ENCODE measurements at places on chromosomes 3 and 15.

GRCh38 chr15:85676342-85677098 lies 118.2 kb downstream of the KLHL25 start:
- peaks cover 31% of the 10 kb centered on the region for H3K4me1 ChIP-seq
- peaks cover 84% of the 10 kb centered on the region for H3K36me3 ChIP-seq
- H3K27me3 ChIP-seq: no peaks in the 10 kb centered on the region
- DNase-seq: no peak
- no peak overlapping the region for H3K27ac ChIP-seq

DNA sequence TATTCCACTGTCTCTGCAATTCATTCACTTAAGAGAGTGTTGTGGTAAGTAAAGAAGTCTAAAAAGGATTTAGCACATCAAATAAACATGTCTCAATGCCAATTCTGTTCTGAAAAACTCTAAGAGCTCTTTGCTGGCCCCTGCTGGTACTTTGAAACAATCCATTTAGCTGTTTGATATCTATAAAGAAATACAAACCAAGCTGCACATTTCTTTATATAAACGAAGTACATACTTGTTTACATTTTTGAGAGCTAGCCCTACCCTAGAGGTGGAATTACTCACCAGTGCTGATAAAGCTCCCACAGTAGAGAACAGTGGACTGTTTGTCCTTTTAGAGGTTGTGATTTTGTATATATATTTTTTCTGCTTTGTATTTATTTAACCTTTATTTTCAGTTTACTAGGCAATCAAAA lies 75.5 kb downstream of the NEDD4 start:
- H3K36me3 ChIP-seq: no peaks in the 10 kb centered on the region
- DNase-seq: no peak
- H3K4me1 ChIP-seq: no peaks in the 10 kb centered on the region
- H3K27me3 ChIP-seq: no peaks in the 10 kb centered on the region

- H3K27me3 ChIP-seq: no peaks in the 10 kb centered on the region
- DNase-seq: no peak
- no peak overlapping the region for H3K4me3 ChIP-seq
- no peaks in the 10 kb centered on the region for H3K4me1 ChIP-seq
Measured at GRCh38 chr15:68465861-68466560, 34.0 kb upstream of the ITGA11 start.

DNA sequence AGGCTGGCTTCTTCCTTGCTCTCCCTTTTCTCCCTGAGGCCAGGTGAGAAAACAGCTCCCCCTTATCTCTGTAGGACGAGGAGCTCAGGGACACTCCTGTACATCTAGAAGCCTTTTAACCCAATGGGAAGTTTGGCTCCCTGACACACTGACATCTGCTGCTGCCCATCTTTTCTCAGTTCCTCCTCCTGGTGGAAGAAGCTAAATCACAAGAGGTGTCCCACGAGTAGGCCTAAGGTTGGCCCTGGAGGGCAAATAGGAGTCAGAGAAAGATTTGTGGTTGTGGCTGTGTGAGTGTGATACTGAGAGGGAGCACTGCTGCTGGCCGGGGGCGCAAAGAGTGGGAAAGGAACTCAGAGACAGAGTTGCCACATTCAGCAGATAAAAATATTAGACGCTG lies 49.5 kb downstream of the ARHGAP31 start:
- no peak overlapping the region for H3K4me3 ChIP-seq
- DNase-seq: no peak
- H3K36me3 ChIP-seq: no peaks in the 10 kb centered on the region
- no peak overlapping the region for H3K27ac ChIP-seq
- no peaks in the 10 kb centered on the region for H3K27me3 ChIP-seq

- peak overlapping the region; percentile 76 for H3K27ac ChIP-seq
- H3K4me3 ChIP-seq: no peak overlapping the region
- no peaks in the 10 kb centered on the region for H3K4me1 ChIP-seq
- H3K36me3 ChIP-seq: peaks cover 43% of the 10 kb centered on the region
Measured at GRCh38 chr3:121662742-121663141, 2.0 kb upstream of the HCLS1 start.

GRCh38 chr15:81091889-81092558 lies 42.0 kb upstream of the CFAP161 start:
- no peak overlapping the region for H3K4me3 ChIP-seq
- no peaks in the 10 kb centered on the region for H3K4me1 ChIP-seq
- no peaks in the 10 kb centered on the region for H3K36me3 ChIP-seq
- H3K27ac ChIP-seq: peak overlapping the region; percentile 10
- no peak for DNase-seq

DNA sequence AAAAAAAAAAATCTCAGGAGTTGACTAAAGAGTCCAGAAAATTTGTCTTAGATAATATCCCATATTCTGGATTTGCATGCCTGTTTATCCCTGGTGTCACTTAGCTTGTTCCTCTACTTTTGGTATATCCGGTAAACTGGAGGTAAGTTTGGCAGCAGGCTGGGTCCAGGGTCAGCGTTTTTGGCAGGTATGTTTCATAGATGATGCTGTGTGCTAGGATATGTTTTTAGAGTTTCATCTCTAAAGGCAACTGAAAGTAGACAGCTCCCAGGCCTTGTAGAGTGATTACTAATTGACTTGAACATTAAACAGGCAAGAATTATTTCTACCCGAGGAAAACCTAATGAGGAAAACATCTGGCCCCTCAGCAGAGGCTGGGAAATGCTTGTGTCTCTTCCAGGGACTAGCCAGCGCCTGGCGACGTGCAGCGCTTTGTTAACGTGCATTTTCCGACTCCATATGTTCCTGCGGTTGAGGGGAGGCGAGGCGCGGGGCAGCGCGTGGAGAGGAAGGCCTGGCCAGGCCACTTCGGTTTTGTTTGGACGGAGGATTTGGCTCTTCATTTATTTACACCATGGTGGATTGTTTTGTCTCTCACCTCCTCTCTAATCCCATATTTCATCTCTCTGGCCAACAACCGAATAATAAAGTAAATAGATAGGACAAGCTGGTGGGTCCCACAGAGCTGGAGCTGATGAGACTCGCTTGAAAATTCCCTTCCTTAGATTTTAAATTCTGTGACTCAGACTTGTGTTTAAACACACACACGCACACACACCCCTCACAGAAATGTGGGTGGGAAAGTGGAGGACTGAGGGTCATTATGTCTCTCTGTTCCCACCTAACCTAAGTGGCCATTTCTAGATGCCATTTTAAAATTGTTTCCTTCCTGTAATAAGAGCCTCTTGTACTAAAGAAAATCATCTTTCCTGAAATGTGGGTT lies 65.3 kb downstream of the ASB7 start:
- no peaks in the 10 kb centered on the region for H3K36me3 ChIP-seq
- H3K27me3 ChIP-seq: no peaks in the 10 kb centered on the region
- no peaks in the 10 kb centered on the region for H3K4me1 ChIP-seq
- H3K4me3 ChIP-seq: no peak overlapping the region
- DNase-seq: no peak

DNA sequence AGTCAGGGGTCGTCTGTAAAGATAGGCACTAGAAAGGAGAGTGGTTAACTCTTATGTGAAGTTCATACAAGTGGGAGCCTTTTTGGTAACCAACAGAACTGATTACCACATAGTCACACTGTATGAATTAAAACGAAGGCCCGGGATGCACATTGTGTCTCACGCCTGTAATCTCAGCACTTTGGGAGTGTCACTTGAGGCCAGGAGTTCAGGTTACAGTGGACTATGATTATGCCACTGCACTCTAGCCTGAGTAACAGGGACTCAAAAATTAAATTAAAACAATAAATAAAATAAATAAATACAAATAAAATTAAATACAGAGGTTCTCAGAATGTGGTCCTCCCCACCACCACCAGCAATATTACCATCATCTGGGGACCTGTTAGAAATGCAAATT lies 467 bp downstream of the DNAAF4 start:
- H3K36me3 ChIP-seq: no peaks in the 10 kb centered on the region
- no peaks in the 10 kb centered on the region for H3K27me3 ChIP-seq
- no peak for DNase-seq
- H3K4me1 ChIP-seq: no peaks in the 10 kb centered on the region
- H3K4me3 ChIP-seq: no peak overlapping the region
- no peak overlapping the region for H3K27ac ChIP-seq

GRCh38 chr3:38650248-38650951 lies 913 bp upstream of the SCN5A start:
- no peaks in the 10 kb centered on the region for H3K36me3 ChIP-seq
- H3K27me3 ChIP-seq: no peaks in the 10 kb centered on the region
- peak overlapping the region; percentile 60 for H3K27ac ChIP-seq
- DNase-seq: no peak
- peaks cover 40% of the 10 kb centered on the region for H3K4me1 ChIP-seq

DNA sequence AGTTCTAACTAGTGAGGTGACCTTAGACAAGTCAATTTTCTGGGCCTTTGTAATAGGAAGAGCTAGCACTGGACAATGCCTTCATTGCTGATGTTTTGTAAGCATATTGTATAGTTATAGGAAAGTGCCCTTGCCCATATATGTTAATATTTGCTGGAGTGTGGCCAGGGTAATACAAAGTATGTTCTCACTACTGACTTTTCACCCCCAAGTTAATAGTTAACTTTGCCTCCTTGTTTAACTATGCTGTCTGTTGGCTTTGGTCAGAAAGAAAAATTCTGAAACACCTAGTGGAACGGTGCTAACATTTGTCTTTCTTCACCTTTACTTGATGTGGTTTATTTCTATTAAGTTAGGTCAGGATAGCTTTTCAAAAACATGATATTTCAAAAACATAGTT lies 287.4 kb upstream of the CTNNB1 start:
- H3K36me3 ChIP-seq: no peaks in the 10 kb centered on the region
- H3K4me3 ChIP-seq: no peak overlapping the region
- H3K4me1 ChIP-seq: no peaks in the 10 kb centered on the region
- DNase-seq: no peak
- H3K27me3 ChIP-seq: no peaks in the 10 kb centered on the region
- no peak overlapping the region for H3K27ac ChIP-seq

DNA sequence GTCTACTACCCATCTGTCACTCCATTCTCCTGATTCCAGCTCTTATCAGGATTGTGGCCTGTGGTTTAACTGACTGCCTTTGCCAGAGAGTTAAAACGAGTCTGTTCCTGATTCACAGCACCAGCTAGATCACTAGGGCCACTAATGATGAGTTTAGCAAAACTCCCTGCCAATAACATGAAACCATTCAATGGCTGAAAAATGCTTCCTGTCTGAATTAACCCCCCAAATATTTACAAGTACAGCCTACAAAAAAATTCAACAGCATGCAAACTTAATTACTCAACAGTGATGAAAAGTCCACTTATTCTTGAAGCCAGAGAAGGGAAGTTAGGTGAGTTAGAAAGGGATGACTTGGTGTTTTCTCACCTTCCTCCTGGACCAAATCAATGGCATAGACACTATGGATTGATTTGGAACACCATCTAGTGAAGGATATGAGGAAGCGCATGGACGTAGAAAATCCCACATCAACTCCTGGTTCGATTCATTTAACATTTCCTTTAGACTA lies 141.4 kb downstream of the TGFBR2 start:
- no peak overlapping the region for H3K4me3 ChIP-seq
- H3K27ac ChIP-seq: no peak overlapping the region
- no peak for DNase-seq
- no peaks in the 10 kb centered on the region for H3K4me1 ChIP-seq

DNA sequence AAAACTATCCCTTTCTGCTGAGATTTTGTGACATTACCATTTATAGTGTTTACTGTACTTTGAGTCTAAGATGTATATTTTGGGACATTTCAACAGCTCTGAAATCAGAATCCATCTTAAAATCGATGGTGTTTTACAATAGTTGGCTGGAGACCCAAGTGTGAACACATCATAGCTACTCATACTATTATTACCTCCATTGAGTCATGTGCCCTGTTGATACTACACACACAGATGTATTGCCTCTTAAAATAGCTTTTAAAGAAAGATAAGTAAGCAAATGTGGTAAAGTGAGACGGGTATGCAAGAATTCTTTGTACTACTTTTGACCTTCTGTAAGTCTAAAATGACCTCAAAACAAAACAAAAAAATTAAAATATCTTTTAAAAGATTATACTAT lies 6.7 kb downstream of the LMOD3 start:
- no peak for DNase-seq
- H3K36me3 ChIP-seq: no peaks in the 10 kb centered on the region
- peak overlapping the region; percentile 61 for H3K27ac ChIP-seq
- no peaks in the 10 kb centered on the region for H3K27me3 ChIP-seq

GRCh38 chr15:65377976-65378366 lies at the start of gene IGDCC3:
Gene IGDCC3 (minus strand): TSS chr15:65378002. CDS start chr15:65377788, 214 bp downstream.
- H3K4me1 ChIP-seq: peaks cover 19% of the 10 kb centered on the region
- H3K27ac ChIP-seq: no peak within 1 kb of the TSS
- peaks cover 5% of the 10 kb centered on the region for H3K27me3 ChIP-seq
- H3K36me3 ChIP-seq: no peaks in the 10 kb centered on the region
- no peak for DNase-seq

GRCh38 chr3:137150825-137151224 lies 193.0 kb downstream of the IL20RB start:
- no peaks in the 10 kb centered on the region for H3K27me3 ChIP-seq
- no peak for DNase-seq
- H3K36me3 ChIP-seq: no peaks in the 10 kb centered on the region
- no peak overlapping the region for H3K4me3 ChIP-seq
- H3K4me1 ChIP-seq: no peaks in the 10 kb centered on the region

DNA sequence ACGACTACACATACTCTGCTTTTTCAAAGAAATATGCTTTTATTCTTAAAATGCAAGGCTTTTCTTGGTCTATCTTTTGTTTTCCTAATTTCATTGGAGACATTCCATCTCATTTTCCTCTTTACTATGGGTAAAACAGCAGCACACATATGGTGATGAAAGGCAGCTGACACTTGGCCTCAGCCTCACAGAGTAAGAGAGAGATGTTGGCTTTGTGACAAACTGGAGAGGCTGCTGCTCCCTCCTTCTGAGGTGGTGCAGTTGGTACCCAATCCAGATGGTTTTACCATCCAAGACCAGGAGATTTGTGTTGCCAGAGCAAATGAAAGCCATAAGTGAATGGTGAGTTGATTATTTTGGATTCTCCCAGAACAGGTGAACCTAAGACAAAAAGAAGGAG lies 13.2 kb upstream of the SLC2A2 start:
- H3K4me3 ChIP-seq: no peak overlapping the region
- H3K27me3 ChIP-seq: no peaks in the 10 kb centered on the region
- no peaks in the 10 kb centered on the region for H3K4me1 ChIP-seq
- DNase-seq: no peak
- no peak overlapping the region for H3K27ac ChIP-seq
- H3K36me3 ChIP-seq: no peaks in the 10 kb centered on the region

- DNase-seq: no peak
- H3K27ac ChIP-seq: no peak overlapping the region
- H3K4me1 ChIP-seq: no peaks in the 10 kb centered on the region
- no peaks in the 10 kb centered on the region for H3K27me3 ChIP-seq
- H3K4me3 ChIP-seq: no peak overlapping the region
Measured at GRCh38 chr15:88995449-88995848, 82.3 kb upstream of the MFGE8 start.

- H3K27ac ChIP-seq: no peak overlapping the region
- H3K36me3 ChIP-seq: no peaks in the 10 kb centered on the region
- no peak for DNase-seq
- H3K4me1 ChIP-seq: no peaks in the 10 kb centered on the region
- H3K4me3 ChIP-seq: no peak overlapping the region
- H3K27me3 ChIP-seq: no peaks in the 10 kb centered on the region
Measured at GRCh38 chr3:60384341-60384740, 866.9 kb downstream of the FHIT start.

- no peaks in the 10 kb centered on the region for H3K36me3 ChIP-seq
- DNase-seq: no peak
- H3K27me3 ChIP-seq: no peaks in the 10 kb centered on the region
- H3K4me3 ChIP-seq: no peak overlapping the region
- H3K27ac ChIP-seq: no peak overlapping the region
Measured at GRCh38 chr15:80641384-80641783, 53.7 kb upstream of the ABHD17C start.

- H3K4me3 ChIP-seq: no peak overlapping the region
- DNase-seq: no peak
- no peaks in the 10 kb centered on the region for H3K4me1 ChIP-seq
Measured at GRCh38 chr3:121951291-121951919, 57.2 kb downstream of the SLC15A2 start.

Data from right atrium auricular region (tissue), 2 donors.